Upper lobe of right lung (tissue), 1 donor: ENCODE measurements at places on chromosomes 12 and 14. TPM values are rescaled to one million over a fixed set of nuclear protein-coding genes. Genes with fewer than 3 reads are reported as not detected.

GRCh38 chr12:46187023-46187422, 81.8 kb downstream of the SLC38A1 start:
- no peak for DNase-seq

The DNAH10 gene
- total RNA-seq, result 0.23 TPM

GRCh38 chr14:66038618-66039017, 447.6 kb upstream of the CCDC196 start:
- DNase-seq, result no peak

- no peak for DNase-seq
Observed at GRCh38 chr12:79983492-79983891, 48.6 kb upstream of the PPP1R12A start.

GRCh38 chr12:111850526-111850925, 8.5 kb downstream of the MAPKAPK5 start:
- DNase-seq, result no peak

- DNase-seq, result no peak
Observed at GRCh38 chr12:64061868-64062375, 160.2 kb downstream of the KICS2 start.

- DNase-seq, result no peak
Observed at GRCh38 chr12:46558677-46559076, 186.1 kb upstream of the SLC38A2 start.

DNA sequence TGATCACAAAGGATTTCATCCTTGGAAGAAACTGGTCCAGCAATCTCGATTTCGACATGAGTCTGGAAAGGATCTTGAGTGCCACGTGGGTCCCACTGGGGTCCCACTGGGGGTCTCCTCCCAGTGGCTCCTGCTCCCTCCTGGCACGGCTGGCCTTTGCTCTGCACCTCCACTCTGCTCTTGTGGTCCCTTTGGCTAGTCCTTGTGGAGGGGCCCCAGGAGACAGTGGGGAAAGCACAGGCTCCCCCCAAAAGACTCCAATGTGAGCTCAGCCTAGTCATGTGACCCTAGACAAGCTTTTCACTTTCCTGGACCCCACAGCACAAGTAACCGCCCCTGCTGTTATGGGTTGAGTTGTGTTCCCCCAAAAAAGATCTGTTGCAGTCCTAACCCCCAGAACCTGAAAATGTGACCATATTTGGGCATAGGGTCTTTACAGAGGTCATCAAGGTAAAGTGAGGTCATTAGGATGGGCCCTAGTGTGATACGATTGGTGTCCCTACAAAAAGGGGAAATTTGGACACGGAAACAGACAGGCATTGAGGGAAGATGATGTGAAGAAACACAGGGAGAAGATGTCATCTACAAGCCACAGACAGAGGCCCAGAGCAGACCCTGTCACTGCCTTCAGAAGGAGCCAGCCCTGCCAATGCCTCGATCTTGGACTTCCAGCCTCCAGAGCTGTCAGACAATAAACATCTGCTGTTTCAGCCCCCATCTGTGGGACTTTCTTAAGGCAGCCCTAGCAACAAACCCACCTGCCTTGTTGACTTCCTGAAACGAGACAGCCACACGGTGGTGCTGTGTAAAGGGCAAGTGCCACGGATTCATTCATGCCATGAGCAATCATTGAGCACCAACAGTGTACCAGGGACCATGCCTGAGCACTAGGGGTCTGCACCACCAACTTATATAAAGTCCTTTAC, 23.8 kb upstream of the PPP2R5C start:
- no peak for DNase-seq

- DNase-seq, result no peak
Observed at GRCh38 chr14:34170882-34171281, 220.0 kb upstream of the EGLN3 start.

DNA sequence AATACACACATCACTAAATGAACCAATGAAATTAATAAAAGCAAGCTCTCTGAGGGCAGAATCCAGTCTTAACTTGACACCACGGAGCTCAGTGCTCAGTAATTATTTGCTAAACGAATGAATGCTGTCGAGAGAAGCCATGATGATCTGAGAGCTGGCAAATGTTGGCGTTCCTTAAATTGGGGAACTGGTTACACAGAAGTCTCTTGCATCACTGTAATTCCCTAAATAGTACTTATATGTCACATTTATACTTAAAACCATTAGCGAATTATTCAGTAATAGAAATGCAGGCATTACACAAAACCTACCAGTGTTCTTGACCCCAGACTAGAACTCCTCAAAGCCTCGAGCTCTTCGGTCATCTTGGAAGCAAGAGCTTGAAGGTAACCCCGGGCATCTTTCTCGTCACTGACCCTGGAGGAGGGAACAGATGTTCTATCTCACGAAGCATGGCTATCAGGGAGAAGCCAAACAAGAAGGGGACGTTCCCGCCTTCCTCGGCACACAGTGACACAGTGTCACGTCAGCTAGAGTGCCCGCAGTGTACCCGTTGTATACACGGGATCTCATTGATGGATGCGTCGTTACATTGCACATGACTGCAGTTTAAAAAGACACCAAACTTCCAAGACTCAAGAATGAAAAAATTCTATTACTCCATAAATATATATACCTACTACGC, 43.6 kb downstream of the AMN start:
- no peak for DNase-seq

DNA sequence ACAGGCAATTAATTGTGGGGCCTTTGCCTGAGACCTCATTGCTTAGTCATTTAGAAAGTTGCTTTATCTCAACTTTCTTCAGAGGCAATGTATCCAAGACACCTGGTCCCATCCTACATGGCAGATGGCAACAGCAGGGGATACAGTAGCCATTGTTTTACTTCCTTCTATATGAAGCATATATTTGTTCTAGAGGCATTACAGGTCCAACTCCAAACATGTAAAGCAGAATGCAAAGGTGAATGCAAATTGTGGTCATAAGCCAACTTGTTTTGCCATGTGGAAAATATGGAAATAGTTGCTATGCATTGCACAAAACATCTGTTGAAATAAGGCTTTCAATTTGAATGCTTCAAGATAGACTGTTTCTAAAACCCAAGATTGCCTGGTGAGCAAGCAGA, 109.8 kb upstream of the BCAT1 start:
- no peak for DNase-seq

The HOTAIR gene
- total RNA-seq, result not detected

GRCh38 chr12:76726626-76727025, 37.3 kb upstream of the ZDHHC17 start:
- DNase-seq, result no peak
